ENCODE measurements at places on chromosomes 3 and 15. TPM values are rescaled to one million over a fixed set of nuclear protein-coding genes. Genes with fewer than 3 reads are reported as not detected.

EPHB3 gene
- 1.8 TPM for polyA plus RNA-seq

SERINC4 gene
- not detected for polyA plus RNA-seq

INSYN1 gene
- polyA plus RNA-seq, result 1.1 TPM

HGD gene
- 39.0 TPM for polyA plus RNA-seq

SQOR gene
- 415 TPM for polyA plus RNA-seq

RCN2 gene
- polyA plus RNA-seq, result 30.0 TPM

PLA2G4E gene
- 0.13 TPM for polyA plus RNA-seq

NR1I2 gene
- 50.6 TPM for polyA plus RNA-seq

CACNA2D2 gene
- polyA plus RNA-seq, result 1.2 TPM

CHRM5 gene
- not detected for polyA plus RNA-seq

Data from sigmoid colon (tissue), 7 donors.